Spleen (tissue), 13 donors: ENCODE measurements at places on chromosomes 7 and 10. TPM values are rescaled to one million over a fixed set of nuclear protein-coding genes. Genes with fewer than 3 reads are reported as not detected.

The OR13A1 gene
- polyA plus RNA-seq, result 0.83 TPM

The AOAH gene
- polyA plus RNA-seq, result 65.8 TPM

The CHN2 gene
- 4.2 TPM for polyA plus RNA-seq

The GPR15LG gene
- not detected for polyA plus RNA-seq

The IL2RA gene
- polyA plus RNA-seq, result 5.0 TPM

The GIMAP5 gene
- polyA plus RNA-seq, result 114 TPM

The CHST12 gene
- 11.7 TPM for polyA plus RNA-seq

The BCAP29 gene
- polyA plus RNA-seq, result 11.2 TPM

The NODAL gene
- polyA plus RNA-seq, result not detected

The TMEM225B gene
- polyA plus RNA-seq, result 0.91 TPM

The PLA2G12B gene
- polyA plus RNA-seq, result not detected

The GLI3 gene
- polyA plus RNA-seq, result 0.24 TPM

The TPST1 gene
- 4.8 TPM for polyA plus RNA-seq
